ENCODE measurements at places on chromosomes 2 and 18.

DNA sequence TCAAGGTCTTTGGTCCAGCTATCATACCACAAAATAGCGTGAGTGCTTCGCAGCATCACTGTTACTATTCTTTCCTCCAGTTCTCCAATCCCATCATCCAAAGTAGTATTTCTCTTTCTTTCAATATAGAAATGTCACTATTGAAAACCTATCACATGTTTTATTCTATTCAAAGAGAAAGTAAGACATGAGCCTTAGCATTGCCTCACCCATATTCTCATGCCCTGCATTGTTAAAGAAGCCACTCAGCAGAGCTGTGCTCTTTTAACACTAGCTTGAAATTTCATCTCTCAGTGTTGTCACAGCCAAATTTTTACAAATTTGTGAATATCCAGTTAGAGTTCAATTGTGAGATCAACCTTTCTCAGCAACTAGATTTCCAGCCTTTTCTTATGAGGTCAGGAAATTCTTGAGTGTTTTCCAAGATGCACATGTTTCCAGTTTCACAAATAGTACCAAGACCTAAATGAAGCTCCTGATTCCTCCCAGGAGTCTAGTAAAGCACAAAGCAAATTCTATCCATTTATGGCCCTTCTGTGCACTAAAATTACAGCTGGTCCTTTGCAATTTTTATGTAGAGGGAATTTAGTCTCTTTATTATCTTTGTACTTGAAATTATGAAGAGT is 343.7 kb downstream of the SPAG16 start:
- no peak for DNase-seq

DNA sequence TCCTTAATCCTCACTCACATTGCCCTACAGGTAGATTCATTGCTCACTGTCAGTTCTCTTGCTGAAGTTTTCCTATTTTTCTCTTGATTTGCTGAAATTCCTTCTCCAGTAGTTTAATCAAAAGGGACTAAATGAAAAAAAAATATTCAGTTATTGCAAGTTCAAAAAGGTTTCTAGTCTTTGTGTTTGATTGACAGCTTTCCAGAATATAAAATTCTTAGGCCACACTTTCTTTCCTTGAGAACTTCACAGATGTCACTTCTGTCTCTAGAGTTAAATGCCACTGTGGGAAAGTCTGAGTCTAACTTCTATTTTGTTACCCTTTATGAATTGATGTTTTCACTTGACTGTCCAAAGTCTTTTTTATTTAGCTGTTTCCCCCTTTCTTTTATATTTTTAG is 25.7 kb downstream of the RRM2 start:
- no peak for DNase-seq

- DNase-seq: no peak
Observed at GRCh38 chr2:112483831-112484230, 1.9 kb downstream of the TTL start.

DNA sequence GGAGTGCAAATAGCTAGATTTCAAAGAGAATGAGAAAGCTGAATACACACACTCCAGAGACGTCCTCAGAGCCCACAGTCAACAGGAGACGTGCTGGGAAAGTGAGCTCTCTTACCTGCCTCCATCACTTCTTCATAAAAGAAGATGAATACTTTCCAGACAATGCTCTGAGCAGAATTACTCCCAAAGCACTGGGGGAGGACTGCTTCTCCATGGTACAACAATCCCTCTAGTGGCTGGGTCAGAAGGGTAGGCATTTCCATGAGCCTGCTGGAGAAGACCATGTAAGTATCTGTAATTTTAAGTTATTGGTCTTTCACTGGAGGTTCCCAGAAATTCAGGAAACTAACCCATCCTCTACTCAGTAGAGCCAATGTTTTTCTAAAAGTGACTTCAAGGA is 190.3 kb downstream of the RBM43 start:
- DNase-seq: no peak

GRCh38 chr2:71787476-71788185 is 334.3 kb downstream of the DYSF start:
- no peak for DNase-seq

- DNase-seq: no peak
Observed at GRCh38 chr2:150866431-150866830, 379.0 kb upstream of the RND3 start.
